ENCODE measurements at places on chromosomes 5 and 9.

- no peak for DNase-seq
Measured at GRCh38 chr9:110152704-110153374, 55.1 kb downstream of the C9orf152 start.

DNA sequence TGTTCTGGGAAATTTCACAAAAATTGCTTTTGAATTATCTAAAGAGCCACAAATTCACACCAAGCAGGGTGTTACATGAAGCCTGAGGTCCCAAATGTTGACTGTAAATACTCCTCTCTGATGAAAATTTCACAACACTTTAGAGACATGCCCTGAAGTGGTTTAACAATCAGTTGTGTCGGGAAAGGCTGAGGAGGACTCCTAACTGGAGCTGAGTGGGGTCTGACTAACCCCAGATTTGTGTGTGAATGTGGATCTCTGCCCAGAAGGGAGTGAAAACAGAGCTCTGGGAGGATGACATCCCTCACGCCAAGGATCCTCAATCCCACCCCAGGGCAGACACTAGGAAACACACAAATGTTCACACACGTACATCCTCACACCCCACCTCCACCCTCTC, 31.1 kb upstream of the GRXCR2 start:
- no peak for DNase-seq

- DNase-seq, result no peak
Measured at GRCh38 chr5:34539183-34539582, 116.9 kb upstream of the RAI14 start.

DNA sequence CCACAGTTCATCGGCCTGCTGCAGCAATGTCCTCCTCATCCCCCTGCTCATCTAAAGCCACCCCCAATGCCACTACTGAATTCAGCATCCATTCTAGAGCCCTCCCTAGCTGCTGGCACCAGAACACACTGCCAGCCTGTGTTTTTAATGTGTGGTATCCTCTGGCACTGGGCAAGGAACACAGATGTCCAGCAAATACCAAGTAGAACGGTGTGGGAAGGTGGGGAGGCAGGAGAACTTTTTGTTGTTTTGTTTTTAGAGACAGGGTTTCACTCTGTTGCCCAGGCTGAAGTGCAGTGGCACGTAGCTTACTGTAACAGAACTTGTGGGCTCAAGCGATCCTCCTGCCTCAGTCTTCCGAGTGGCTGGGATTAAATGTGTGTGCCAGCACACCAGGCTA, 4.7 kb downstream of the HDHD3 start:
- no peak for DNase-seq

DNA sequence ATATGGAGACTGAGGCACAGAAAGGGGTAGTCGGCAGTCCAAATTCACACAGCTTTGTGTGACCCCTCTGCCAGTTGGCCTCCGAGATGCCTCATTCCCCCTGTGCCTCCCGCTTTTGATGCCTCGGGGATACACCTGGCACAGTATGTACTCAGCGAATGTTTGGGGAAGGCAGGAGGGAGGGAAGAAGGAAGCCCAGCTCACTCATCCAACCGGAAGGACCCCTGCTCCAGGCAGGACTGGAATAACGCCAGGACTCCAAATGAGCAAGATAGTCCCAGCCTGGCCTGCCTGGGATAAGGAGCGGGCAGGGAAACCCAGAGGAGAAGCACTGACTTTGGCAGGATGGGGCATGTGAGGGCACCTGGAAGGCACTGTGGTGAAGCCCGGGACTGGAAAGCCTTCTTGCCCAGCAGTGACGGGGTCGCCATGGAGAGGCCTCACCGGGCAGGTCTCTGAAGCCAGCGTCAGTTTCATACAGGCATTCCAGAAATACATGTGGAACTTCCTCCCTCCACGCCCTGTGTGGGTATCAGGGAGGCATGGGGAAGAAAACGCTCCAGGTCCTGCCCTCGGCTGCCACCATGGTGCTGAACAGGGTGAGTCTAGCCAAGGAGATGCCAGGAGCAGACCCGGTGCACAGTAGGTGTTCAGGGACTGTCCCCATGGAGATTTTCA, 20.3 kb downstream of the LMX1B start:
- DNase-seq, result no peak

GRCh38 chr5:136819526-136820302, 454.4 kb upstream of the TRPC7 start:
- DNase-seq, result no peak

- DNase-seq, result no peak
Measured at GRCh38 chr5:37722236-37723161, 117.3 kb downstream of the GDNF start.

DNA sequence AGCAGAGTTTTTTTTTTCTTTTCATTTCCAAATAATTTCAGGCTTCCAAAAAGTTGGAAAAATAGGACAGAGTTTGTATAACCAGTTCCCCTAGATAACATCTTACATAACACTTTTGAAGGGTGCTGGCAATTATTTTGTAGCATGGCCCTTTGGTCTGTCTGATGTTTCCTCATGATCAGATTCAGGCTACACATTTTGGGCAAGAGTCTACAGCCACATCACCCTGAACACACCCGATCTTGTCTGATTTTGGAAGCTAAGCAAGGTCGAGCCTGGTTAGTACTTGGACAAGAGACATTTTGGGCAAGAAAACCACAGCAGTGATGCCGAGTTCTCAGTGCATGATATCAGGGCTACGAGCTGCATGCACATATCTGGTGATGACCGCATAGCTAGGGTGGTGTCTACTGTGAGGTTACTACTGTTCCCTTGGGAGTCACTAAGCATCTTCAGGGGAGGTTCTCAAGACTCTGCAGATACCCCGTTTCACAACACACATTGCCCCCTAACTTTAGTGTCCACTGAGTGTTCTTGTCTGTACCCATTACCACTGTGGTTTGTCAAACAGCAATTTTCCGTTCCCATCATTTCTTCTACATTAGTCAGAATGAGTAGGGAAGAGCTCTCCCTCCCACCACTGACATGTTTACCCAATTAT, 86.2 kb downstream of the TTC39B start:
- no peak for DNase-seq

DNA sequence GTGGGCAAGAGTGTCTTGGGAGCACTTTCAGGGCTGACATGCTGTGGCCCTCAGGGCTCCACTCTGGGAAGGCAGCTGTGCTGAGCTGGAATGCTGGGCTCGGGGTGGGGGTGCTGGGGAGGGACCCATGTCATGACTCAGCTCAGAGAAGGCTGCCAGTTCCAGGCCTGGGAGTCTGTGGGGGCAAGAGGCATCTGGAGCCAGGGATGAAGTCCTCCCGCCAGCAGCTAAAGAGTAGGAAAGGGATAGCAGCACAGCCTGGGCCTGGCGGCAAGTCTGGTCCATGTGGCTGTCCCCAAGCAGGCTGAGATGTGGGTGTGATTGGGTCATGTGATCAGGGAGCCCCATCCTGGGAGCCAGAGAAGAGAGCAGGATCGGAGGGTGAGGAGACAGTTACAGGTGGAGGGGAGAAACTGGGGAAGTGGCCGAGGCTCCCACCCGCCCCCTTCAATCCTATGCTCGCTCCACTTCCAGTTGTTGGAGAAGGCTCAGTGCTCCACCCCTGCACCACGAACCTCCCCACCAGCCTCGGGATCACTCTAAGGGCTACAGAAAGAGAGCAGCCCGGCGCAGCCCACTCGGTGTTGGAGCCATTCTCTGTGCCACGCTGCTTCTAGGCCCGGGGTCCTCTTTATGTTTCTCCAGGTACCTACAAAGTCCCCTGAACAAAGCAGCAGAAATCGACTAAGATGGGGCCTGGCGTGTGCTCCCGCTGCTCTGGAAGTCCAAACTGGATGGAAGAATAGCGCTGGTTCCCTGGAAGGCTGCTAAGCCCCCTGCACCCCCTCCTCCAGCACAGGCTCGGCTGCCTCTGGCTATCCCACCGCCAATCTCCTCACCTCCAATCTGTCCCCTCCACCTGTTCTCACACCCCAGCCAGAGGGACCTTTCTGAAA, 12.0 kb downstream of the PDGFRB start:
- DNase-seq, result no peak

GRCh38 chr9:116323012-116323411, 169.4 kb downstream of the PAPPA start:
- DNase-seq, result no peak

DNA sequence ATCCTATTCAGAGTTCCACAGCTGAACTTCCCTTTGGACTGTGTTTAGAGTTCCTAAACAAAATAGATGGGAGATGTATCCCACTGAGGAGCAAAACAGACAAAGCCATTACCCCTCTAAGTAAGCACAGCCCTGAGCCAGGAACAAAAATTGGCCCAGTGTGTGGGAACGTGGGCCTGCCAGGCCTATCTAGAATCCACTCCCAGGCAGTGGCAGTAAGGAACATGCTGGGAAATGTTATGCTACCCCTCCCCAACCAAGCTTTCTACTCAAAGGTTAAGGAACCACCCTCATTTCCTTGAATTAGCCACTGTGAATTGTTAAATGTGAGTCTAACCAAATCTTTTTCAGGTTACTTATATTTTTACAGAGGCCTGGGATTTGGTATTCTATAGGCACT, 405.1 kb upstream of the PTGER4 start:
- DNase-seq, result no peak

- no peak for DNase-seq
Measured at GRCh38 chr5:142870532-142871362, 100.6 kb downstream of the ARHGAP26 start.

- DNase-seq, result no peak
Measured at GRCh38 chr5:157611571-157612476, 36.2 kb upstream of the ADAM19 start.

DNA sequence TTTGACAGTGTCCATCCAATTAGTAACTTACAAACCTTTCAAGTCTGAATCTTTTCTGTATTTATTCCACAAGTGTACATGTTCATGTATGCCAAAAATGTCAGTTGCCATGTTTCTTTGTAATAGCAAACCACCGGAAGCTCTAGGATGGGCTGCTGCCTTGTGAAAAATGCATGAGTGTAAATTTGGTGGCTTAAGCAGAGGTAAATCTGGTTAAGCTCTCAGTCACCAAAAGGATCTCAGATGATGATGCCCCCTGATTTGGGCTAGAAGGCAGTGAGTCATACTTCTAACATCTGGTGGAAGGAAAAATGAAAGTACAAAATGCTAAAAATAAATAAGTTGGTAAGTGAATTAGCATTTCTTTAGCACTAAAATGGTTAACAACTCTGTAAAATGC, 567.5 kb downstream of the ELAVL2 start:
- DNase-seq, result no peak

DNA sequence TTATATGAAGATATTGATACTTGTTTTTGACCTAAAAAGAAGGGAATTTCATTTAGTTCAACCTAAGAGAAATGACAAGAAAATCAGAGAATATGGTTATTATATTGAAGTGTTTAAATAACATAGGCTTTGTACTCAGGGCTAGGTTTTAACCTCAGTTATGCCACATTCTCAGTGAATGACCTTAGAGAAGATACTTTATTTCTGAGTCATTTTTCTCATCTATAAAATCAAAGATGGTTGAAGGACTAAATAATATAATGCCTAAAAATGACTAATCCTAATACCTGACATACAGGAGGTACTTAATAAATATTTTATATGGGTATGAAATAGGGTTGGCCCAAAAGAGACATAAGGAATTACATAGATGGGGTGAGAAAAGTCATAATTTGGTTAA, 32.3 kb downstream of the DIMT1 start:
- DNase-seq, result no peak

DNA sequence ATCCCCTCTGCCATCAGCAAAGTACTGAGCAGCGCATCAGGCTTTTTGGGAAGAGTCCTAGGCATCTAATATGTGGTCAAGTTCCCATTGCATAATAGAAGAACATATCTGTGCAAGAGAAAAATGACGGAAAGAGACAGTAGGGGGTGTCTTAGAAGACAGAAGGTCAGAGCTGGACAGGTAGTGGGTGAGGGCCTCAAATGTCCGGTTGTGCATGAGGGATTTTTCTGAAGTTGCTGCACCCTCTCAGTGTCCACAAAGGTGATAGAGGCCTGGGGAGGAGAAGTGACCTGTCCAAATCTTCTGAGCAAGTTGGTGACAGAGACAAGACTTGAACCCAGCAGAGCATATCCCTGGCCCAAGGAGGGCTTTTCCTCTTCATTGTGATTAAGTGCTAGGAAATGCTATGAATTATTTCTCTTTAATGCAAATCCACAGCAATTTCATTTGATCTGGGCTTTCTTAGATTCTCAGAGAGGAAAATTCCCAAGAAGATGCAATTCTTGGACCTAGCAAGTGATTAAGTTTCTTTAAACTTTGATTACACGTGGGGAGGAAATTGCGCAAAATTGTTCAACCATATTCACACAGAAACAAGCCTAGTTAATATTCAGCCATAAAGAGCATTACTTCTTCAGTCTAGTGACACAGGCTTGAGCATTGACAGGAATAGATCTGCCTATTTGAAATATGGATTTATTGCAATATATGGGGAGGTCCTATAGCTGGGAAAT, at the start of gene OR2S2:
Gene OR2S2, minus strand, starts transcription at position 51 of the 734 bp plus-strand sequence. CDS start 56 bp downstream, outside the sequence.
- DNase-seq, result no peak

GRCh38 chr5:122581629-122582028, 193.3 kb upstream of the SNX2 start:
- no peak for DNase-seq

GRCh38 chr5:219991-220390, 1.9 kb downstream of the SDHA start:
- no peak for DNase-seq

DNA sequence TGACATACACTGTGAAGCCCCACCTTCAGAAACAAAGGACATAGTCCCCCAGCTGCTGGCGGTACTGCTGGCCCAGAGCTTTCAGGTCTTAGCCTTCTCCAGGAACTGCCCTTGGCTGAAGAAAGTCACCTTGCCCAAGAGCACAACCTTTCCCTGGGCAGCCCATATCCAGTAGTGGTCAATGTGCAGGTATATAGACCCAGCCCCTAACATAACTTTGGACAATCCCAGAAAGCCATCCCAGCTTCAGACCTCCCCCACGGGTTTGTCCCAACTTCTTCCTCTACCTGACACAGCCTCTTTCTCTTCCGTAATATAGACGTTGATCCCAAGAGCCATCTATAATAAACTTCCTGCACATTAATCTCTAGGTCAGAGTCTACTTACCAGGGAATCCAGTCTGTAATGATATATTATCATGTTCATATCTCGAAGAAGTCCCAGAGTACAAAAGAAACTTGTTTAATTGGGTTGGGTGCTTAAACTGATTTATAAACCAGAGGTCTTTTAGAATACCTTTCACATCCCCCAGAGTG, 157.4 kb downstream of the SNCAIP start:
- no peak for DNase-seq

DNA sequence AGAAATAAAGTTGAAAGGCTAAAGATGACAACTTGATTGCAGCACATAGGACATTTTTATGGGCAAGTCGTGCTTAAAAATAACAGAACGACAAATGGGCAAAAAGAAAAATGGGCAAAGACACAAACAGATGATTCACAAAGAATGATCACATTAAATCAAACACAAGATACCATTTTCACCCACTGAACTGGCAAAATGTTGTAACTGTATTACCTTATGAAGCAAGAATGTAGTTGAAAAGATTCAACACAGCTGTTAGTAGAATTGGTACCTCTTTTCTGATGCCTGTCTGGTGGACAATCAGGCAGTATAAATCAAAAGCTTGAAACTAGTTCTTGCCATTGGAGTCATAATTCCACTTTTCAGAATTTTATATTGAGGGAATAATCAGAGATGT, 81.0 kb upstream of the PALM2AKAP2 start:
- no peak for DNase-seq

DNA sequence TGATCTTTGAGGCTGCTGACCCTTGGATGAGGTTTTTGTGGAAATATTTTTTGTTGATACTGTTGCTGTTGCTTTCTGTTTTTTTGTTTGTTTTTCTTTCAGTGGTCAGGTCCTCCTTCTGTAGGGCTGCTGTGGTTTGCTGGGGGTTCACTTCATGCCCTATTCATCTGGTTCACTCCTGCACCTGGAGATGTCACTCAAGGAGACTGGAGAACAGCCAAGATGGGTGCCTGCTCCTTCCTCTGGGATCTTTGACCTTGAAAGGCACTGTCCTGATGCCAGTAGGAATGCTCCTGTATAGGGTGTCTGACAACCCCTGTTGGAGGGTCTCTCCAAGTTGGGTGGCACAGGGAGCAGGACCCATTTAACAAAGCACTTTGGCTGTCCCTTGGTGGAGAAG, 67.0 kb upstream of the ACTBL2 start:
- DNase-seq, result no peak

Data from CD4-positive, alpha-beta T cell treated with Interleukin-17A for 4 hours (primary cell).